ENCODE measurements at places on chromosomes 2 and 18. TPM values are rescaled to one million over a fixed set of nuclear protein-coding genes. Genes with fewer than 3 reads are reported as not detected.

RASGRP3 gene
- total RNA-seq: 7.7 TPM

CNGA3 gene
- total RNA-seq: 1.2 TPM

SLC9A2 gene
- 0.41 TPM for total RNA-seq

DNA sequence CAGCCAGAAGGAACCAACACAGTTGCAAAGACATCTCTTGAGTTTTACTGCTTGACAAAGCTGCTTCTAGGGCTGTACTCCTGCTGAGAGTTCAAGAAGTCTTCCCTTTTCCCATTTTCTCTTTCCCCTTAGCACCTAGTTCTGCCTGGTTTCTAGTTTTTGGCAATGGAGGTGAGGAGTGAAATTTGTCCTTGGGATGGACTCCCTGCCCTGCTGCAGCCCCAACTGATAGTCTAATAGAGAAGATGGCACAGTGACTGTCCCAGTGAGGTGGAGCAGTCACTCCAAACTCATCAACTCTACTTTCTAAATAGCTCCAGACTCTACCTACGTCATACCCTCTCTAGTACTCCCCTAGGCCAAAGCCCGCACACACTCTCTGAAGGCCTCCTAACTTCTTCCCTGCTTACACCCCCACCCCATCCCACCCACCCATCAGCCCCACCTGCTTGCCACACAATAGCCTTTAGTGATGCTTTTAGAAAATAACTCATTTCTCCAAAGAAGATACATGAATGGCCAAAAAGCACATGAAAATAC, 164.4 kb downstream of the DDX1 start:
- DNase-seq: no peak

DNA sequence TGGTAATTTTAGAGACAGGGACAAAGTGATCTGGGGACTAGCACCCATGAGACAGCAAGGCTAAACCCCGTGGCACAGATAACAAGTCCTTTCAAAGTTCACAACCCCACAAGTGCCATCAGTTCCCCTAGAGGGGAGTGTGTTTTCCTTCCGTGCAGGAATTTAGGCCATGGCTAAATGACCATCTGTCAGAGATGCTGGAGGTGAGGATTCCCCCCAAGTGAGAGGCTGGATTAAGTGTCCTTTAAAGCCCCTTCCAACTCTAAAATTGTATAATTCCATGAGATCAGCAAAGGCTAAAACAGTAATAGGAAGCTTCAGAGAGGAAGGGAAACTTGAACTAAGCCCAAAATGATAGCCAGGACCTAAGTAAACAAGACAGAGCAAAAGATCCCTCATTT, 8.7 kb downstream of the FEZ2 start:
- no peak for DNase-seq

DNA sequence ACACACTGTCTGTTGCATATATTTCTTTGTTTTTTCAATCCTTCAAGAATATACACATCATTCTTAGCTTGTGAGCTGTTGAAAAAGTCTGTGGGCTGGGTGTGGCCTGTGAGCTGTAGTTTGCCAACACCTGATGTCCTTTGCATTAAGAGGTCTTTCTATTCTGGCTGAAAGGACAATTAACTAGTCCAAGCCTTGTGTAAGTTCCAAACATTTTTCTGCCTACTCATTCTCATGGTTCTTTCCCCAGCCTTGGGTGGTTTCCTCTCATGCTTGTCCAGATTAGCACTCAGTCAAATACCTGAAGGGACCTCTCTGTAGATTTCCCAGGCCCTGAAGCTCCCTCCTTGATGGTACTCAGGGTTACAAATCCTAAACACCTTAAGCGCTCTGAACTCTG, 57.8 kb upstream of the NABP1 start:
- no peak for DNase-seq

- no peak for DNase-seq
Measured at GRCh38 chr18:73690222-73690621, 457.4 kb downstream of the FBXO15 start.

DNA sequence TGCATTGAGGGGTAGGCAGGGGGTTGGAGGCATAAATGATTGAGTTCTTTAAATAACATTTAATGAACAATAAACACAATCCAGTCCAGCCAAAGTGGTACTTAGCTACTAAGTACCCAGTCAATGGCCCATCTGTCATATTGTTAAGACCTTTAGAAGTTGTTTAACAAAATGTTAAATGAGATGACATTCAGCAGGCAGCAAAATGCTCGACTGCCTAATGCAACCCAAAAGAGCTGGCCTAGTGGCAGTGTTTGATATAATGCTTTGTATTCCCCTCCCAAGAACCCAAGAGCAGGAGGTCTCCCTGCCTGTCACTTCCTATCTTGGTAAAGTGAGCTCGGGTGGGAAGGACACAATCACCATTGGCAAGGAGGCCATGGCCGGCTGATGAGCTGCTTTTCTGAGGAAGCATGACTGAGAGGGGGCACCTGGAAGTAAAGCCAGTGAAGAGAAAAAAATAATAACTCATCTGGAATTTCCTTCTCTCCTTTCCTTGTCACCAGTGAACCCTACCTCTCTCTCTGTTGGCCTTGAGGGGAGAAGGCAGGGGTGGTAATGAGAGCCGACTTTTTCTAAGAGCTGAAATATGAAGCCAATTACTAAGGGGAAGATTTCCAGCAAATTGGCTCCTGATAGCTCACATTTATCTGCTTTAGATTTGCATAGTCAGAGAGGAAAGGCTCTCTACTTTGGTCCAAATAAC, 140.6 kb downstream of the C1D start:
- DNase-seq: no peak

- no peak for DNase-seq
Measured at GRCh38 chr2:213104092-213104902, 47.1 kb downstream of the IKZF2 start.

DNA sequence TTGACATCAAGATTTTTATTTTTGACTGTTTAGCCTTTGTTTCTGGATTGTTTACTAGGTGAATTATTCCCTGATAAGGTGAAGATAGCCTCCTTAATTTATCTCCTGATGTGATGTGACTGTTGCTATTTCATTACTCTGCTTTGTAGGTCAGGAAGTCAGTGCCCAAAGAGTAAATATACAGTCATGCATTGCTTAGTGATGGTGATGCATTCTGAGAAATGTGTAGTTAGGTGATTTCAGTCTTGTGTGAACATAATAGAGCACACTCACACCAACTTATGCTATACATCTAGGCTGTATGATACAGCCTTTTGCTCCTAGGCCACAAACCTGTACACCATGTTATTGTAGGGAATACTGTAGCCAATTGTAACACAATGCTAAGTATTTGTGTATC, 102.4 kb upstream of the THUMPD2 start:
- DNase-seq: no peak

- DNase-seq: no peak
Measured at GRCh38 chr2:25590921-25591505, 82.4 kb downstream of the DTNB start.

DNA sequence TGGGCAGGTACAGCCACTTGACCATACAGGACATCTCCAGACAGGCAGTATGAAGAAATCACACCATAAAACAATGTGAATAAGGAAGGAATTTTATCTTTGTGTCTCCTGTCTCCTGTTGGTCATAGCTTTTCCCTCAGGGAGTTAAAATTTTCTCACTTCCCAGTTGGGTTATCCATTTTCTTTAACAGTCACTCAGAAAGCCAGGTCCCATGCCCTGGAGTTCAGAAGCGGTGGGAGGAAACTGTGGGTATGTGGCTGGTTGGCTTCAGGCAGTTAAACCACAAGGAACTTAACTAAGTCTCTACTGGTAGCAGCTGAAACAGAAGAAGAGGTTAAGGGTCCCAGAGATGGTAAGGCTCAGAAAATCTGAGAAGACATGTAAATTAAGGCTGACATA, 6.5 kb upstream of the SMAD2 start:
- DNase-seq: no peak

- no peak for DNase-seq
Measured at GRCh38 chr2:26811261-26811660, 25.4 kb downstream of the CENPA start.

GRCh38 chr2:12982149-12982584, 265.4 kb downstream of the TRIB2 start:
- no peak for DNase-seq

DNA sequence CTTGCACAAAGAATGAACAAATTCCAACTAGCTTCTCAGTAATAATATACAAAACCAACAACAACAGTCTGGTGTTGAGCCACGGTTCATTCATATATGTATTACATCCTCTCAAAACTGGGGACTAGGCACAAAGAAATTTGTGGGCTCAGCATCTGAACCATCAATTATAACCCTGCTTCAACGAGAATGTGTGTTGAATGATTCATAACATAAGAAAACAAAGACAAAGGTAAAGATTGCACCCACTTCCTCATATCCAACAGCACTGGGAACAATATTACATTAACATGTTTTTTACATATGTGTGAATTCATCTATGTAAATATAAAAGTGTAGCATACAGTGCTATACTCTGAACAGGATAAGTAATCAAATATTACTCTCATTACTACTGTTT, 144.8 kb downstream of the CDH2 start:
- DNase-seq: no peak

DNA sequence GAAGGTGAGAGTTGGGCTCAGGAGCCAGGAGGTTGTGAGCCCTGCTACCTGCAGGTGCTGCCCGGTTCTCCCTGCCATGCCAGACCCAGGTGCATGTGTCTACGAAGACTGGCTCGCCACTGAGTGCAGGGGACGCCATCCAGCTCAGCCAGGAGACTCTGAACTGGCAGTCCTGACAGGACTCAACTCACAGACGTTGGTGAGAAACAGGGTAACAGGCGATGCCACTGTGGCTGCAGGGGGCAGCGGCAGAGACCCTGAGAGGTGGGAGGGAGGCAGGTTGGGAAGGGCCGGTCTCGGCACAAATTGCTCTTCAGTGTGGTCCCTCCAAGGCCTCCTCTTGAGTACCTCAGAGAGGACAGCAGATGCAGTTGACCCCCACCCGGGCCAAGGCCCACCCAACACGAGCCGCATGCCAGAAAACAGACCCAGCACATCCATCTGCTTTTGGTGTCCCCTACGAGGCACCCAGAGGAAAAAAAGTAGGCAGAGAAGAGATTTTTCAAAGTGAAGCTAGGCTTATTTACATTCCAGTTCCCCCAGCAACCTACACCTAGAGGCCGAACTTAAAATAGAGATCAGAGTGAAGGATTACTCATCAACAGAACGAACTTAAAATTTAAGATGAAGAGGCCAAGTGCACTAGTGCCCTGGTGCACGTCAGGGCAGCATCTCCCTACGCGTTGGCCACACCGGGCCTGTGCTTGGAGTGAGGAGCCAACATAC, 184.8 kb downstream of the SEPTIN10 start:
- DNase-seq: no peak

- no peak for DNase-seq
Measured at GRCh38 chr2:205747829-205748386, 65.6 kb downstream of the NRP2 start.

DNA sequence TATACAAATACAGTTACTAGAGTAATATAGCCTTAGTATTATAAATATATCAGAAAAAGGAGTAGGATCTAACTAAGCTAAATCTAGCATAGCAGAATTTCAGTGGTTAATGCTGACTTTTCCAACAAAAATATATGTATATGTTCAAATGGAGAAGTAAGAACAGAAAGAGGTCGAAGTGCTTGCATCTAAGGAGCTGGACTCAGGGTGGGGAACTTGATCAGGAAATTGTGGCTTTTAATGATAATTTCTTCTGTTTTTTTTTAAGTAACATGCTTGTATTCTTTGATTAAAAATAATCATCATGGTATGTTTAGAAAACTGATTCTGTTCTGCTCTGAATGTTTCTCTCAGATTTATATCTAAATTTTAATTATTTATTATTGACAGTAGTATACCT, 327.1 kb downstream of the GALNT13 start:
- DNase-seq: no peak

DNA sequence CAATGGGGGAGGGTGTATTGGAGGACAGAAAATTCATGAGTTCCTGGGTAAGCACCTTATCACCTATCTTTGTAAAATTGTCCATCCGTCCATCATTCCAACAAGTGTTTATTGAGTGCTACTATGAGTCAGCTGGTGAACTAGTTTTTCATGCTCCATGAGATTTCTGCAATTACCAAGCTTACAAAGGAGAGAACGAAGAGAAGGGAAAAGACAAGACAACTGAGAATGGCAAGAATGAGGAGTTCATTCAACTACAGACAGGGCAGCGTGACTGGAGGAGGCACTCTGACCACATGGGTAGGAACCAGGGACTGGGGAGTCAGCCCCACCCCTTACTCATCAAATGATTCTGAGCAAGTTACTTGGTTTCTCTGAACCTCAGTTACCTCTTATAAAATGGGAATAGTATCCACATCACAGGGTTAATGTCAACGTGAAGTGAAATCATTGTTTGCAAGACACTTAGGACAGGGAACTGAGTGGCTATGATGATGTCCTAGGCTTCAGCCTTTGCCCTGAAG, 18.6 kb upstream of the TXNDC2 start:
- no peak for DNase-seq

DNA sequence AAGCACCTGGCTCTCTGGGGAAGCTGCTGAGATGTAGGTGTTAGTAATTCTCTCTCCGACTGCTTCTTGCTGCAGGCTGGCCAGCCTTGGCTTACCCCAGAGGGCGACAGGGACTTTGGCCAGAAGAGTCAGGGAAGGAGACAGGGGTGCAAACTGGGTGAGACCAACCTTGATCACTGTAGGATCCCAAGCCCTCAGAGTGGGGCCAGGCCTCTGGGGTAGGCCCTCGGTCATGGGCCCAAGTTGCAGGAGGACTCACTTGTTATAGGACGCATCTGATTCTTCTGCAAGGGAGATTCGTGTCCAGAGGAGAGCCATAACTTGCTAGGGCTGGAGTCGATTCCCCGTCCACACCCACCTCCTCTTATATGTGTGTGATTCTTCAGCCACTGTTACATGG, 111.7 kb upstream of the SIX3 start:
- no peak for DNase-seq

DNA sequence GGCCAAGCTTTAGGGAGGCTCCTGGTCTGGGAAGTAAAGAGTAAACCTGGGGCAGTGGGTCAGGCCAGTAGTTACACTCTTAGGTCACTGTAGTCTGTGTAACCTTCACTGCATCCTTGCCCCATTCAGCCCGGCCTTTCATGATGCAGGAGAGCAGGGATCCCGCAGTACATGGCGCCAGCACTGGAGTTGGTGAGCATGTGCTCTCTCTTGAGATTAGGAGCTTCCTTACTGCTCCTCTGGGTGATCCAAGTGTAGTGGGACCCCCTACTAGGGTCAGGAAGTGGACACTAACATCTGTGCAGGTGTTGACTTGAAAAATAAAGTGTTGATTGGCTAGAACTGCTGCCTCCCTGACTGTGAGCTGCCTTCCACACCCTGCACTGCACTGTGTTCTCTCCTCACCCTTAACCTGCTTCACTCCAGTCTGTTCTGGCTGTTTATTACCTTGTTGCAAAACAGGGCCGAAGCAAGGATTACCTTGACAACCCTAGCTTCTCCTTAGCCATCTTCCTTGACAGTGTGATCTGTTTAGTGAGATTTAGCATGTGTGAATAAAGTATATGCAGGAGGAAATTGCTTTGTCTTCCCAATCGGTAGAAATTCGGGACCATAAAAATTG, 5.2 kb downstream of the RETREG2 start:
- no peak for DNase-seq

DNA sequence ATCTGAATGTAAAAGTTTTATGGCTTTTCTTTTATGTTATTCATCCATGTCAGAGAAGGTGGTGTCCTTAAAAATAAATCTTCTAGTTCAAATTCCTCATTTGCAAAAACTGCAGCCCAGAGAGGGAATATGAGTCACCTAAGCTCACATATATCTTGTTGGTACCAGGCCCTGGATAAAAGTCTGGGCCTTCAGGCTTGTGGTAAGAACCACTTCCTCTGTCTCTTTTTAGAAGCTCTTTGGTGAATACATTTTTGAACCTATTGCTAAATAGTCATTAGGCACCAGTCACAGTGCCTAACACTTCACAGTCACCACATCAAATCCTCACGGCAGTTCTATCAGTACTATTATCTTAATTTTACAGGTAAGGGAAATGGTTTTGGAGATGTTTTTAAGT, 199.2 kb downstream of the KCNS3 start:
- no peak for DNase-seq
